CD4-positive, alpha-beta T cell treated with Interleukin-17A for 4 hours (primary cell): ENCODE measurements at places on chromosomes 12 and 14.

DNA sequence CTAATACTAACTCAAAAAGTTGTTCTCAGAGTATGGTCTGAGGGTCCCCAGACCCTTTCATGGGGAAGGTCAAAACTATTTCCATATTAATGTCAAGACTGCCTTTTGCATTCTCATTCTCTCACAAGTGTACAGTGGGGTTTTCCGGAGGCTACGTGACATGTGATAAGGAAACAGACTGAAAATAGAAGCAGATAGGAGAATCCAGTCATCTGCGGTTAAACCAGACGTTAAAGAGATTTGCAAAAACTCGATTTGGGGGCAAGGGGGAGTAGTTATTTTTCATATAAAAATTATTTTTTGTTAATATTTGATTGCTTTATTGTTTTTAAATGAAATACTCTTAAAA lies 1.0 kb upstream of the NAP1L1 start:
- peak; percentile 28 for DNase-seq

DNA sequence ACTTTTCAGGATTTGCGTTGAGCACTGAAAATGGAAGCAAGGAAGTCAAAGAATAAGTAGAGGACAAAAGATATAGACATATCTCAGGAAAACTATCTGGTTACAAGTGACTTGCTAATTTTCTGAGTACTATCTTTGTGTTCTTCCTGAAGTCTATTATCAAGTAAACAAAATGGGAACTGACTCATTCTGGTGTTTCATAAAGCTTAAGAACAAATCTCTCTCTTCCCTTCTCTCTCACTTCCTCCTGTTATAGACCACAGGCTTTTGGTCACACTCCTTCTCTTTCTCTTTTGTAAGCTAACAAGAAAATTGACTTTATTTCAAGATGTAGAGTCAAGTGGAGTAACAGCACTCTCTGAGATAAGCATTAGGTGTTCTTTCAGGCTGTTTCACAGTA lies 406.6 kb upstream of the SYT1 start:
- no peak for DNase-seq

- DNase-seq: no peak
Measured at GRCh38 chr12:47811581-47812484, 7.9 kb downstream of the HDAC7 start.

DNA sequence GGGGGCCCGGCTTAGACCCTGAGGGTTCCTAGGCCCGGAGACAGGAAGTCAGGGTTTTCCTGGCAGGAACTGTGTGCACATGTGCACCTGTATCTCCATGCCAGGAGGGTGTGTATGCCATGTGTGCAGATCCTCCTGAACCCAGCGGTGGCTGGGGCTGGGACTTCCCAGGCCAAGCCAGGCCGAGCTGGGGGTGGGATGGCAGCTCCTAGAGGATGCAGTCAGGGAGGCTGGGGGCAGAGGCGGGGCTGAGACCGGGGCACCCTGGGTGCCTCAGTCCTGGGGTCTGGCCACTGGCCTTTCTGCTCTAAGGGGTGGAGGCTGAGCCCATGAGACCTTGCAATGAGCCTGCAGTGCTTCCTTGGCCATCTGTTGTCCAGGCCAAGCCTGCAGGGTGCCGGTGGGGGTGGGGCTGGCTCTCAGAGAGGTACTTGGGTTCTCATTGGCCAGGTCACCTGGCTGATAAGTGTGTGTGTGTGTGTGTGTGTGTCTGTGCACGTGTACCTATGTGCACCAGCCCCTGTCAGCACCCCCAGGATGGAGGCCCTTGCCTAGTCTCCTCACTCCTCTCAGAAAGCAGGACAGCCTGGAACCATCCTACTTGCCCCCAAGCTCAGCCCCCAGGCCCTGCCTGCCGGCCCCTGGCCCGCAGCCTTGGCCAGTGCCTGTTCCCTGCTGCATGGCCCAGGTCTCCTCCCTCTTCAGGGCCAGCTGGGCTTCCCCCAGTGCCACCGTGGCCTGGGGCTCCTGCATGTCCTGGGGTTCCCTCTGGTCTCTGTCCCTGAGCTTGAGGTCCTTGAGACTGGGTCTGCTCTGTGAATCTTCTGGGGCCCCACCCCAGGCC lies 10.6 kb upstream of the TNFAIP2 start:
- DNase-seq: no peak

- no peak for DNase-seq
Measured at GRCh38 chr14:72523424-72524294, 370.2 kb downstream of the DPF3 start.

GRCh38 chr12:56641219-56641618 lies 4.6 kb downstream of the ATP5F1B start:
- no peak for DNase-seq

- DNase-seq: peak; percentile 55
Measured at GRCh38 chr14:98182393-98183055, 1089.5 kb downstream of the BCL11B start.

- no peak for DNase-seq
Measured at GRCh38 chr14:36019126-36019525, 157.4 kb downstream of the PTCSC3 start.

GRCh38 chr12:3632256-3632655 lies 120.7 kb downstream of the CRACR2A start:
- DNase-seq: no peak

DNA sequence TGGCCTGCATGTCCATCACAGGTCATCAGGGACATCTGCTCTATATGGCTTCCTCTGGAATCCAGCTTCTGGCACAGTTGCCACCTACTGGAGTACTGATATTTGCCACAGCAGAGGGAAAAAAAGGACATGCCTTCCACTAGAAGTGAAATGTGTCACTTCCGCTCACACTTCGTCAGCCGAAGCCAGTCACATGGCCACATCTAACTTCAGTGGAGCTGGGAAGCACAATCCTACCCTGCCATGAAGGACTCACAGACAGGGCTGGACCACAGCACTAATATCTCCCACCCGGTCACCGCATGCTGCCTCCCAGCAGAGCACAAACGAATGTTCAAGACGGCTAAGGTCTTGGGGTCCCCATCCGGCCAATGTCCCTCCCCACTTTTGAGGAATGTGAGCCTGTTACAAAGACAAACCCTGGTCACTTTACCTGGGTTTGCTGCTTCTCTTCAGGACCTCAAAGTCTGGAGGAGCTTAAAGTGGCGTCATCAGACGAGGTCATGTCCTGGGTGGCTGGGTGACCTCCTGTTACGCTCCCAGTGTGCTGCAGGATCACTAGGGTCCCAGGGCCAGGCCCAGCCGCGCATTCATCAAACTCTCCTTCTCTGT lies 98.6 kb downstream of the GCH1 start:
- no peak for DNase-seq

GRCh38 chr12:124044809-124045321 lies 71.8 kb downstream of the ZNF664 start:
- peak; percentile 40 for DNase-seq

DNA sequence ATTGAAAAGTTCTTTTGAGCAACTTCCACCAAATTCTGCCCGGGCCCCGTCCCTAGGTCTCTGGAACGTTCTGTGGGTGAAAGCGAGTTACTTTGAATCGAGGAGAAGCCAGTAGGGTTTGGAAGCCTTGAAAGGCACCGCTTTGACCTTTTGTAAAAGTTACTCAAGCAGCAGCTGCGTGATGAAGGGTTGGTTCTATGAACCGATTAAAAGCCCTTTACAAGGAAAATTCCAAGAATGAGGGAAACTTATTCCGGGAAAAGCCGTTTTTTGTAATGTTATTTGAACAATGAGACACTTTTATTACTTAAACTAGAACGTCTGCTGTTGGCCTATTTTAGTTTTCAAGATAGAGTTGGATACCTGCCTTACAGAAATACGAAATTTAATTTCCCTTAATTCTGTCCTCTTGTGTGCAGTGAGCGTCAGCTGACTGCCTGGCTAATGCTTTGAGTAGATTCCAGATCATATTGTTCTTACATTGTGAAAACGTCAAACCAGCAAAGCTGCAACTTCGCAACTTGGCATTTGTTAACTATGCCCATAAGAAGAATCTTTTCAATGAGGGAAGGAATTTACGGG lies 906 bp downstream of the LARP4 start:
- DNase-seq: no peak

DNA sequence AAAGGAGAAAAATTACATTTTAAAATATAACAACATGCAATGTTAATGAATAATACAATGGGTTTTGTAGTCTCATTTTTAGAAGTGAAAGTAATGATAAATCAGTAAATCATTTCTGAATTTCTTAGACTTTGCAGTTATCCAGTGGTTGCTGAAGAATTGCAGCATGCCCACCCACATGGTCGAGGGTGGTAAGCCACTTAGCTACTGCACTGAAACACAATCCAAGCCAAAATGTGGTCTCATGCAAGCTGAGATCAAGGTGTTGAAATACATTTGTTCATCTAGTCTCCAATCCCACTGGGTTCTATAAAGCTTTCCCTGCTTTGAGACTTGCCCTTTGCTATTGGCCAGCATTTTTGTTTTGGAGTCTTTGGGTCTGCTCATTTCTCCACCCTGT lies 247.9 kb downstream of the NELL2 start:
- DNase-seq: no peak

GRCh38 chr12:117282490-117282889 lies 78.9 kb downstream of the NOS1 start:
- DNase-seq: no peak

DNA sequence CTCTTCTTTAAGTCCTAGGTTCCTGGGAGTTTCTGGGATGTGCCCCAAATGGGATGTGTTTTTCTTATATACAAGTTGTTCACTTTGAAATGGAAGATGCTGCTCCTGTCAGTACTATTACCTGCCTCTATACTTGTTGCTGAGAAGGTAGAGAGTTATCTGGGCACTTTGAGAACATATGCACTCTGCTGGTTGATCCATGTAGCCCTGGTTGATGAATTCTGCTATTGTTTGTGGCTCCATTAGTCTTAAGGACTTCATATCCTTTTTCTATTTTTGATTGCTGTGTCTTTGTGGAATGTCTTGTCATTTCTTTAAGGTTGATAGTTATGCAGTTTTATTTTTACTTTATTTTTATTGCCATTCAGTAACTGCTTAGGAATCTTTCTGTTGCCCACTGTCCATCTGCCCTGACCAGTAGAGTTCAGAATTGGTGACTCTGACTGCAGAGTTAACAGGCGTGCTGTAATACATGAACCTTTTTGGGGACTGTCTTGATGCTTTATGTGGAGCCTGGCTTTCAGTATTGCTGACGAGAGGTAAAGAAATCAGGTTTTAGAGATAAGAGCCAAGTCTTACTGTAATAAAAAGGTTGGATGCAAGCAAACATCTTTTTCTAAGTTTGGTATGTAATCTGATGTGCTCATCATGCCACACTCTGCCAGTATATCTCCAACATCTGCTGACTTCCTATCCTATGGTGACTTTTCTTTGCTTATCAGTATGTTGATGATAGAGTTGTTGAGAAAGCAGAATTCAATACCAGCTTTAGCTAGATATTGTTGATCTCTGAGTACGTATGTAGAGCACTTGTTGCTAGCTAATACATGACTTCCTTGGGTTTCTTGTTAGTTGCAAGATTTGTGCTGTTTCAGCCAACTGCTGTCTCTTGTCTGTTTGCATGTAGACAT lies 1.6 kb downstream of the GMPR2 start:
- no peak for DNase-seq

GRCh38 chr12:125355614-125356013 lies 290.4 kb downstream of the AACS start:
- DNase-seq: no peak

- DNase-seq: no peak
Measured at GRCh38 chr12:49864798-49865090, 21.8 kb upstream of the BCDIN3D start.
